ENCODE measurements at places on chromosomes 5 and 9.

DNA sequence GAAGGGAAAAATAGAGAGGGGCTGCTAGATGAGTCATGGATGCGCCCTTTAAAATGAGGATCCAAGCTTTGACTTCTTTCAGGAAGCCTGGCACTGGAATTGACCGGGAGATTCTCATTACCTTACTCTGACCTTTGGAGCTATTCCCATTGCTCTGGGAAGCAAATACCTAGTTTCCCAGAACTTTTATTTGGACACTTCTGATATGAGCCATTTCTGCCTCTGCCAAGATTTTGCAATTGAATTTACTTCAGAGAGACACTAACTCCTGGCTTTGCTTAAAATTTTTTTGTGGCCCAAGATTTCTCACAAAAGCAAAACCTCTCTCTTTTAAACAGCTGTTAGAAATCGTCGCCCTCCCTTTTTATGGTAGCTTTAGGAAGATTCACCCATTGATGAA lies 15.7 kb upstream of the AGXT2 start:
- no peak for DNase-seq

DNA sequence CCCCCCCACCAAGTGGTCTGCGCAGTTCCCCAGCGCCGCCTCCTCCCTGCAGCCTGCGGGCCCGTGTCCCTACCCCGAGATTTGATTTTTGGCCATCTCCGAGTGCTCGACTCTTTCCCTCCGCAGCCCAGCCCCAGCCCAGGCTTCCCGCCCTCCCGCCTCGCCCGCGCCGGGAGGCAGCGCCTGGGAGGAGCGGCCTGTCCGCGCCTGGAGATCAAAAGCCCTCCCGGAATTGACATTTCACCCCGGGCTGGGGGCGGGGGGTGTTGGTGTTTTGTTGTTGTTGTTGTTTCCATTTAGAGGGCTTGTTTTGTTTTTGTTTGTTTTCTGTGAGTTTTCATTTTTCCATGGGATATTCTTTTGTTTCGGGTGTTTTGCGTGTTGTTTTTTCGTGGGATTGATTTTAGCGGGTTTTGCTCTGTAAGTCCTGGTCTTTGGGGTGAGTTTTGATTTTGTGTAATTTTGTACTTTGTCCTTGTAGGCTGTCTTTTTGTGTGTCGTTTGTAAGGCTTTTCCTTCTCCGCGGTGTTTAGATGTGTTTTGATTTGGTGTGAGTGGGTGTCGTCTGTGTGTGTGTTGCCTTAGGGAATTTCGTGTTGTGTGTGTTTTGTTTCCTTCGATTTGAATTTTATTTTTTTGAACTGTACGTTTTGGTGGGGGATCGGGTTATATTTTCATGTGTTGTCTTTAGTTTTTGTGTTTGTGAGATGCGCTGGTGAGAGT lies 1.7 kb upstream of the PAX5 start:
- no peak for DNase-seq

DNA sequence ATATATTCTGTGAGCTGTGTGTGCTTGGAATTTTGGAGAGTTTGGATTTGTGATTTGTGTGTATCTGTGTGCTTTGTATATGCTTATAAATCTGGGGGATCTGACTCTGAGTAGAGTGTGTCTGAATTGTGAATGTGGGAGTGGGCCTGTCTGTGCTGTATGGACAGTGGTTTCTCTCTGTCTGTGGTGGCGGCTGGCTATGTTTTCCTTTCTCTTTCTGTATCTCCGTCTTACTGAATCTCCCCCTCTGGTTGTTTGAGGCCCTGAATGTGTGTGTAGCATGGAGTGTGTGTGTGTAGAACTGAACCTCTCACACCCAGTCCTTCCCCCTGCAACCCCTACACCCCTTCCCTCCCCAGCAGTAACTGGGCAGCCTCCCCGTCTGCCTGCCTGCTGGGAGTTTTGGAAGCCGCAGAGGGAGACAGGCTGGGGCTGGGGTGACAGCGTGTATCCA lies 4.7 kb downstream of the CXXC5 start:
- no peak for DNase-seq

GRCh38 chr9:112112941-112113681 lies 62.0 kb downstream of the SUSD1 start:
- DNase-seq, result peak; percentile 28
